ENCODE measurements at places on chromosomes 3 and 15.

DNA sequence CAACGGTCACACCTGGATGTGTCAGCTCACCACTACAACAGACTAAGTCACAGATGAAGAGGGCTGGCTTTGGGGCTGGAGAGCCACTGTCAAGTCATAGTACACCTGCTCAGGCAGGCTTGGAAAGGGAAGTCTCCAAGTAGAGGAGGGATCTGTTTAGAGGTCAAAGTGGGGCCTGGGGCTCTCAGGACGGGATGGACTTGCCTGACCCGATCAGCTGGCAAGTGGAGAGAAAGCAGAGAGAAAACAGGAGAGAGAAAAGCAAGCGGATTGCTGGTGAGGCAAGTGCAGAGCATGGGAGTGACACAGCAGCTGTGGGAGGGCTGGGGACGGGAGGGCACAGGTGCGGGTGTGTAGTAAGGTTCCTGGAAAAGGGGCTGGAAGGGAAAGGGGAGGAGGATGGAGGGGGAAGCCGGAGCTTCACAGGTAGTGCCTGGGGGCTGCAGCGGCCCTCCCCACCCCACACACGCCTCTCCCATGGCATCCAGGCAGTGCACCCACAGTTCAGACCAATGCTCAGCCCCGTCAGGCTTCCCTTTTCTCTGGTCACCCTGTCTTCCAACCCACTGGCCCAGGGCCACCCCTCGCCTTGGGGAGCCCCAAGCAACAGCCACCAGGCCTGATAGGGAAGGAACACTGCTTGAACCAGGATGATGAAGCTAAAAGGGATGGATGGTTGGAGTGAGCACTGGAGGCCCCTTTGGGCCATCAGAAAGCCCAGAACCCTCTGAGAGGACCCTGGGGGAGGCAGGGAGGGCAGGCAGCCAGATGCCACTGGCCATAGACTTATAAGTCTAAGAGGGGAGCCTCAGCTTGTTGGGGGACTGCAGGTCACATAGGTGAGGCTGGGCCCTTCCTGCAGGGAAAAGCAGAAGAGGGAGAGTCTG is 8.5 kb downstream of the RPS17 start:
- peak; percentile 27 for DNase-seq

DNA sequence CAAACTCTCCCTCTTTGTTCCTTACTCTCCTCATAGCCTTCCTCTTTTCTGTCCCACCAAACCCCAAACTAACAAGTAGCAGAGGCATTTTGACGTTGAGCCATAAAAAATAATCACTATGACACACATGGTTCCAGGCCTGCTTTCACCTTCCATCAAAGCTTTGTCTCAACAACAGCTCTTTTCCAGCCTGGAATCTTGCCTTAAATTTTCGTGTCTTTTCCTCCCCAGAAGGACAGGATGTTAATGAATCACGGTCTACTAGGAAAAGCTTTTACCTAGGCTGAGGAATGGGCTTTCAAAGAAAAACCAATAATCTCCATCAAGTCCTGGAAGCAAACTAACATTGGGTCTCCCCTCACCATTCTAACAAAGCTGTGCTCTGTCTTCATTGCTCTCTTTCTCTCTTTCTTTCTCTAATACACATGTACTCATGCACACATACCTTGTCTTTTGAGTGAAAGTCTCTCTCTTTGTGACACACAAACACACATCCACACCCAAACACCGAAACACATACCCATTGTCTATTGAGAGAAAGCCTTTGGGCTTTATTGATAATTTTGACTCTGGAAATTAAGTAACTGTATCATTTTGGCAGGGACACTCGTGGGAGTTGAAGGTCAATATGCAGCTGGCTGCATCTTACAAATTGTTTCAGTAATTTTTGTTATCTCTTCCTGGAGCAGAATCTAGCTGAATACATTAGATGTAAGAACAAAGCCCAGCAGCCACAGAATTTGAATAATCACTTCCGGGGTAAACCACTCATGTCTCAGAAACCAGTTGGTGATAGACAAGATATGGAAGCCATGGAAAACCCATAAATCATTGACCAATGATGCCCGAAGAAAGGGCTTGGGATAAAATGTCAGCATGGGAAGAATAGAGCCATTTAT is 107.4 kb upstream of the SLC4A7 start:
- DNase-seq, result no peak

DNA sequence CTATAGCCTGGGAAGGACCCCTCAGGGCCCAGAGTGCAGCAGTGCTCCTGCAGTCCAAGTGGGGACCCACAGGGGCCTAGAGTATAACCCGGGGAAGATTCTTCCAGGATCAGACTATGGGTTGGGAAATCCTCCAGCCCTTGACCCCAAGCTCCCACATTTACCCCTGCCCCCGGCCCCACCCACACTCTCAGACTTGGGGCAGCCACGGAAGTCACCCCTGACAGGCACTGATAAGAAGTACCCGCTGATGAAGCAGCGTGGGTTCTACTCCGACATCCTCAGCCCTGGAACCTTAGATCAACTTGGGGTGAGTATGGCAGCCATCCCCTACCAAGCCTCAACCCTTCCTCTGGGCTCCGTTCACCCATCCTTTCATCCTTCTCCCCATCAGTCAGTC is 6.3 kb downstream of the DNAH1 start:
- no peak for DNase-seq

DNA sequence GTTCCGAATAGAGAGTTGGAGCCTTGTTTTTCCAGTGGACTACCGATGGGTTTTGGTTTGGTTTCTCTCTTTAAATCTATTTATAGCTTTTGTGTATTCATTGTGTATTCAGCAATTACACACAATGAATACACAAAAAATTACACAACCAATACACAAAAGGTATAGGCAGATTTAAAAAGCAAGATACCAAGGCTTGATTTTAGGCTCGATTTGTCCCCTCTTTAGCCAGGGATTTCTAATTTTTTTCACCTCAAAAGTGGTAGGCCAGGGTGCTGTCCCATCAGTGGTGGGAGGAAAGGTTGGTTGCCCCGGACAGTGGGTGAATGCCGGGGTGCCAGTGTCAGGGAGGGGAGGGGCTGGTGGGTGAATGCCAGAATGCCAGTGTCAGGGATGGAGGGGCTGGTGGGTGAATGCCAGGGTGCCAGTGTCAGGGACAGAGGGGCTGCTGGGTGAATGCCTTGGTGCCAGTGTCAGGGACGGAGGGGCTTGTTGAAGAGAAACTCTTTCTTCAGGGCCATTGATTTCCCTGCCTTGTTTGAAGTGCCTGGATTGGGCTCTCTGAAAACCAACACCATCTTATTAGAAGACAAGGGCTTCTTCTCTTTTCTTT is 186.2 kb downstream of the GOLGA6L6 start:
- no peak for DNase-seq

- no peak for DNase-seq
These were observed 204.2 kb downstream of the DIPK2A start for GRCh38 chr3:144175644-144176425.

- DNase-seq, result peak; percentile 38
These were observed 61.5 kb upstream of the MEF2A start for GRCh38 chr15:99504071-99504822.

DNA sequence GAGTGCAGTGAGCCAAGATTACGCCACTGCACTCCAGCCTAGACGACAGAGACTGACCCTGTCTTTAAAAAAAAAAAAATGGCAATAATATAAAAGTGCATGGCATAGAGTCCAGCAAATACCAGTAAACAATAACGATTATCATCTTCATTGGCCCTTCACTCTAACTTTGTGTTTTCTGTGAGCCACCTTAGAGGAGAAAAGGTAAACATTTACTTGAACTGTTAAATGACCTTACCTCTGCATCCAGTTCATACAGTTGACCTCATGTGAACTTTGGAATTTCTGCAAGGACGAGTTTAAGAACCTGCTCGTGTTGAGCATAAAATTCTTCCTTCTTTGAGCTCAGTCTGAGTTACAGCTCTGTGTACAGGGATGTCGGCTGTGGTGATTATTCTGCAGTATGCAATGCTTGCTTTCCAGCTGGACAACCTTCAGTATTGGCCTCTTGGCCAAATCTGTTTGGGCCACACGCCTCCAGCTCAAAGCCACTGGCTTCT is 56.6 kb downstream of the RLBP1 start:
- no peak for DNase-seq

- no peak for DNase-seq
These were observed 102.1 kb upstream of the ETV5 start for GRCh38 chr3:186210852-186211500.

DNA sequence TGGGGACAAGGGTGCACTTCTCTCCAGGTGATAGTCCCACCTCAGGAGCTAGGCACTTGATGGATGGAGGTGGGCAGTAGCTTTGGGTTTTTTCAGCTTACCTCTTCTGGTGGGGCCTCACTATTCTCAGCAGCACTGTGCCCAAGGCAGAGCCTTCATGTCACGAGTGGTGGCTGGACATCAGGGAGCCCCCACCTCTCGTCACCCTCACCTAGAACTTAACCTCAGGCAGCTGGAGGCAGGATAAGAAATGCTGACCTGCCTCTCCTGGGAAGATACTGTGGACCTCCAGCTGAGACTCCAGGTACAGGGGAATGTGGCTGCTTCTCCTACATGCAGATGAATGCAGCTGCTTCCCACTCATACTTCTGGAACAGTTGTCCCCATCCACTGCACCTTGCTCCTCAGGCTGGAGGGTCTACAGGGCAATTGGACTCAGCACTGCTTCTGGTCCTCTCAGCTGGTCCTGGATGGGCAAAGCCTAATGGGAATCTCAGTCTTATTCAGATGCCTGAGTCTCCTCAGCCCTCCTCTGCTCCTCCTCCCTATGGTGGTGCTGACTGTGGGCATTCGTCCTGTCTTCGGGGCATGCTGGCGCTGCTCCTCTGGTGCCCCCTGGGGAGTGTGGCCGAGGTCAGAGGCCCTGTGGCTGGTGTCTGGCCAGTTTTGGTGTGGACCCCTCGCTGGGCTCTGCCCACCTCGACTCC is 129.9 kb downstream of the KLF13 start:
- no peak for DNase-seq

DNA sequence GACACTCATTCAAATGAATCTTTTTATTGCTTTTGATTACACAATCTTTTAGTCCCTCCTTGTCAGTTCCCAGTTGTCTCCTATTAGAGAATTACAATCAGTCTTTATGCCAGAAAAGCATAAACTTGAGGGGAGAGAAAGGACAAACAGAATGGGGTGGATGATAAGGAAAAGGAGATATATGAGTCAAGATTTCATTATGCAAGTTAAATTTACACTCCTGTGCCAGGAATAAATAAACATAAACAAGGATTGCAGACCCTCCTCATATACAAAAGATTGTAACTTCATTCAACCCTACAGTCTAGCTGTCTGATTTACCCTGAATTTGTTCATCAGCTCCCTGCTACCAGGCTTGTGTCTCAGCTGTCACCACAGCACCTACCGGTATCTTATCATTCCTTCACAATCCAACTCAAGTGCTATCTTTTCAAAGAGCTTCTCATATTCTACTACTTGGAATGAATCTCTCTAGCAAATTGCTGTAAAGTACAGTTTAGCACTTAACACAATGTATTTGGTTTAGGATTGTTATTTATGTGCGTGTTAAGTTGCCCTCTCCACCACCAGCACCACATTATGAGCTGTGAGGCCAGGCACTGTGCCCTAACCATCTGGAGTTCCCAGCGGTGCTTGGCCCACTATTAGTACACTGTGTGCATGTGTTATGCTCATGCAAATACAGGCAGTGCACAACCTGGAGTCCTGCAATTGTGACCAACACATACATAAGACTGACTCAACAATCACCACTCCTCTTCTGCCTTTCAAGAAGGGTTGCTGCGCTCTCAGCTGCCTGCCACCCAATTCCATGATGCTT is 504.1 kb downstream of the TBL1XR1 start:
- DNase-seq, result no peak

DNA sequence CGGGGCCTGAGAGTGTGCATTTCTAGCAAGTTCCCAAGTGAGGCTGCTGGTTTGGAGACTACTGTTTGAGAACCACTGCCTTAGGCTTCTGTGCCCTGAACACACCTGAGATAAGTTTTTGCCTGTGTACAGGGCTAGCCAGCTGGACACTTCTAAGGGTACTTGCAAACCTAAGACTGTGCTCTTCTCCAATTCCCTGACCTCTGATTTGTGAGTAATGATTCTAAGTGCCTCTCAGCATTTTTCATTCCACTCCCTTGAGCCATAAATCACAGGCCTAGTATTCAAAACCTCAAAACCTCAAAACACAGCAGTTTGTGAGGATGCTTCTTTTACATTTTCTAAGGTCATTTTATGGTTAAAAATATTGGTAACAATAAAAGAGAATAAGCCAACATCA is 148.4 kb downstream of the CHST2 start:
- DNase-seq, result no peak

- no peak for DNase-seq
These were observed 155.3 kb downstream of the SHQ1 start for GRCh38 chr3:72692990-72693389.

GRCh38 chr3:144051211-144051610 is 79.6 kb downstream of the DIPK2A start:
- no peak for DNase-seq

- DNase-seq, result no peak
These were observed 1.9 kb downstream of the CAPN7 start for GRCh38 chr3:15207836-15208504.

GRCh38 chr3:174336784-174337183 is 522.4 kb upstream of the NAALADL2 start:
- no peak for DNase-seq

GRCh38 chr15:81749716-81750375 is 296.0 kb downstream of the MEX3B start:
- no peak for DNase-seq

- DNase-seq, result no peak
These were observed 145.0 kb downstream of the IGSF11 start for GRCh38 chr3:118889691-118890090.

- no peak for DNase-seq
These were observed 13.3 kb downstream of the ETV5 start for GRCh38 chr3:186095561-186096081.

- DNase-seq, result no peak
These were observed 110.2 kb downstream of the NR2E3 start for GRCh38 chr15:71920573-71920972.

- DNase-seq, result no peak
These were observed 102.5 kb upstream of the TJP1 start for GRCh38 chr15:29924750-29925149.

DNA sequence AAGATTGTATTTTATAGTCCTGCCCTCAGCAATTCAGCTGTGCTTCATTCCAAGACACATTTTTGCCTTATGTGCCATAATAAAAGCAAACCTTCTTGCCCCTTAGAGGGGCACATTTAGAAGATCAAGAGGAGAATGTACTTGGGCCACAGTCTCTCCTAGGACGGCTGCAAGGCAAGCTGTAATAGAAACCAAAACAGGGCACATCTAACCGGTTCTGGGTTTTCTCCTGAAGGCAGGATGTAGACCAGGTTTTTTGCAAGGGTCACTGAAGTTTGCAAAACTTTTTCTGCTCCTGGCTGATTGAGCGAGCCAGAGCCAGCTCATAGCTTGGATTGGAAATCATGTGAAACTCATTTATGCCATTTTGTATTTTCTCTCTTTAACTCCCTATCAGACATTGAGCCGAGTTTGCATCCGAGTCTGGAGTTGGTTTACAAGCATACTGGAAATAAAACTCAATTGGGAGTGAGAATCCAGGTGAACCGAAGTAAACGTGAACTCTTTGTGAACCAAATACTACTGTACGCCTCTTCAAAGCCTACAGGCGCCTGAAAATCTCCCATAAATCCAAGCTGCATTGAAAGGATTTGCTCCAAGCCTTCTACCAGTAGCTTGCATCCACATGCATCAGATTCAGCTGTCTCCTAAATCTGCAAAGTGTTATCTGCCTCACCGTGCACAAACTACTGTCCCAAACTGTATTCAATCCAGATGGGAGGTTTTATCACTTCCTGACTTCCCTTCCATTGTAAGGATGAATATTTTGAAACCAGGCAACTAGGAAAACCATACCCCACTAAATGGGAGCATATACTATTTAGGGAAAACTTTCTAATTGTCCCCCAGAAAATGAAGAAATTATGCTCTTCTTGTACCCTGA is 60.9 kb upstream of the TSC22D2 start:
- no peak for DNase-seq

All from activated T-cell treated with anti-CD3 and anti-CD28 coated beads, Interleukin-2, amount 50 U/mL, for 48 hours (primary cell).